CD4-positive, alpha-beta T cell treated with Interleukin-17A for 4 hours (primary cell): ENCODE measurements at places on chromosomes 2 and 18.

DNA sequence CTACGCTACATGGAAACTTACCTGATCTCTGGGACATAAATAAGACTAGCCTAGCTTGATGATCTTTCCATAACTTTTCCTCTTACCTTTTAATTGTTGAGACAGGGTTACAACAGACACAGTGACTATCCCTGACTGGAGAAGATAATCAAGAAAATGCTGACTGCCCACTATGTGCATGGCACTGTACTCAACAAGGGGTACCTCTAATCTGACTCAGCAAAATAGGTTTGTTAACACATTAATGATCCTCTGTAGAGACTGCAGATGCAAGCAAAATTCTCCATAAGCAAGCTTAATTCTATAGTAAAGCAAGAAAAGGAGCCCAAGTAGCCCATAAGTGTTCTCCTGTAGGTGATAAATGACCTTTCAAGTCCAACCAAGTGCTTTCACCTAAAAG, 25.5 kb downstream of the ACVR1C start:
- DNase-seq = no peak

- no peak for DNase-seq
Measured at GRCh38 chr2:137997733-137998132, 33.5 kb downstream of the HNMT start.

DNA sequence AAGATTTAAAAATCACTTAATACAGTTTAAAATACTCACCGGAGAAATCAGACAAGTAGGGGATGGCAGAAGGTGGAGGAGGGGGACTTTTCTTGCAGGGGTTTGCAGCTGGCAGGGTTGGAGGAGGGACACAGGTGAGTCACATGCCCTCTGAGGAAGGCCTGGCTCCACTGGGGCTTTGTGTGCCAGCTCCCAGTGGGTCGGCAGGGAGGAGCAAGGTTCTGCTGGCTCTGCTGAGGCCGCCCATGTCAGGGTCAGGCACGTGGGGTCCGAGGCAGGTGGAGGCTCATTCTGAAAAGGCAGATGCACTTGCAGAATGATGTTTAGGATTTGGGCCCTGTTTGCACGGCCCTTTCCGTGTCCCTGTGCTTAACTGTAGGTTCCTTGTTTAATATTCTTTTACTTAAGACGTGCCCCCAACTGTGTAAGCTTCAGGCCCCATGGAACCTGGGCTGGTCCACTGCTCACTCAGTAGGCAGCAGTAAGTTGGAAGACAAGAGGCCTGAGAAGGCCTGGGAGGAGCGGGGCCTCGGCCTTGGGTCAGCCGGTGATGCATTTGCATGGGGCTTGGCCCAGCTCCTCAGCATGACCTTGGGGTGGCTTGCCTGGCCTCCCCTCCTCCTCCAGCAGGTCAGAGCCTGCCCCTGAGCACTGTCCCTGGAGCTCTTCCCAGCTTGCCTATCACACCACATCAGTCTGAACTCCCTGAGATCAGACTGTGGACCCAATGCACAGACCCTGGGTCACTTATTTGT, 141.0 kb downstream of the GLI2 start:
- DNase-seq = no peak

- DNase-seq = no peak
Measured at GRCh38 chr2:53695575-53695974, 72.0 kb upstream of the CHAC2 start.

- DNase-seq = no peak
Measured at GRCh38 chr2:46804794-46805193, 110.8 kb downstream of the MCFD2 start.

DNA sequence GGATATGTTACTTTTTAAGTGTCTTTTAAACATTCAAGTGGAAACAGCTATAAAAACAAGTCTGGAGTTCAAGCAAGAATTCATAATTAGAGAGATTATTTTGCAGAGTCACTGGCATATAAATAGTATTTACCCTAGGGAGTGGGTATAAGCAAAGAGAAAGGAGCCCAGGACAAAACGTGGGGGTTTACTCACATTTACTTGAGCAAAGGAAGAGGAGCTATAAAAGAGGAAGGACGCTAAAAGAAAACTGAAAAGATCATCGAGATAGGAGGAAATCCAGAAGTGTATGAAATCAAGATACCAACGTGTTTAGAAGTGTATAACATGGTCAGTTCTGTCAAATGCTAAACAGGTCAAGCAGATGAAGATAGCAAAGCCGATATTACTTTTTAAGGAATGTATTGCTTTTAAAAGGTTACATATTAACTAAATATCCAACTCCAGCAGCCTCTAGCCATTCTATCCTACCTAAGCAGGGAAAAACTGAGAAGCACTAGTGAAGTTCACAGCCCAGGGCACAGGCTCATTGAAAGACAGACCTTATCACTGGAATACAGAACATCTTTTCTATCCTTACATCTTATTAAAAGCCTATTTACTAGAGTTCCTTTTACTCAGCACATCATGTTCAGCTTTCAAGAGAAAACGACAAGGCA, 8.6 kb downstream of the KANSL1L start:
- no peak for DNase-seq

DNA sequence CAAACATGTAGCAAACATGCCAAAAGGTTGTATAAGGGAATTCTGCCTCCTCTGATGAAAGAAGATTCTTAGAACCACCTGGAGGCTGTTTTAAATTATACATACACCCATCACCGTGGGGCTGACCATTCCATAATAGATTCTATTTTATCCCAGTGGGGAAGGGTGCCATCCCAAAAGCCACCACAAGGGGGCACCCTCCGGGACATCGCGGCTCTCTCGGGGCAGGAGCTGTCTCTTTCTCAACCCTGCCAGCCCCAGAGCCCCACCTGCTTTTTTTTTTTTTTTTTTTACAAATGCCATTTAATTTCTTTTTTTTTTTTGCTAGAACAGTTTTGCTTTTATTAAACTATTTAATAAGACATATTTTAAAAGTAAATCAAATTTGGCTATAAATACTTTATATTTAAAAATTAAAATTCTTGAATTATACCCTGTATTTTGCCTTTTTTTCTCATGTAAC, 8.6 kb upstream of the MTCL1 start:
- peak; percentile 78 for DNase-seq

GRCh38 chr18:61203151-61203550, 130.1 kb upstream of the CDH20 start:
- DNase-seq = no peak
